ENCODE measurements at places on chromosomes 4 and X. TPM values are rescaled to one million over a fixed set of nuclear protein-coding genes. Genes with fewer than 3 reads are reported as not detected.

DNA sequence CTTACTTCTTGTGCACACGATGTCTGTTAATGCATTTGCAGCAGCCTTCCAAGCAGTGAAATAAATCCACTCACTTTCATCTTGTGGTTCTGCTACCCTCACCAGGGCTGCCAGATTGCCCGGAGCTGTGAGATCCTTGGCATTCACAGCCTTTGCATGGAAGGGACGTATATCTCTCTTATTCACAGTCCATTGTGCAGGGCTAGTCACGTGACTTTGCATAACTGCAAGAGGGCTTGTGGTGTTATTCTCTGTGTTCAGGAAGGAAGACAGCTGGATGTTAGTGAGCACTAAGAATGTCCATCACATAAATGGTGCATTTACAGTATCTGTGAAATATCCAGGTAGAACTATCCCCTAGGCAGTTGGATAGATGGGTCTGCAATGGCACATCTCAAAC lies 96.5 kb upstream of the BEND4 start:
- no peak for DNase-seq

DNA sequence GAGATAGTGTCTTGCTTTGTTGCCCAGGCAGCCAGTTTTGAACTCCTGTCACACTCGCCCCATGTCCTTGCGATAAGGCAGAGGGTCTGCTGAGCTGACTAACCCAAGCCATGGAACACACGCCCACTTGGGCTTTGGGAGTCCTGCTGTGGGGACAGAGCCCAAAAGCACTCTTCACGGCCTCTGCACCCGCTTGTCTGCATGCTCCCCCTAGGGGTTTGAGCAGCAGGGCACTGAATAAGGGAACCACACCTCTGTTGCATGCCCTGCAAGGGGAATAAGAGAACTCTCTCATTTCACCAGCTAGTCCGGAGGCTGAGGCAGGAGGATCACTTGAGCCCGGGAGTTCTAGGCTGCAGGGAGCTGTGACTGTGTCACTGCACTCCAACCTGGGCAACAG lies 166.0 kb downstream of the STAG2 start:
- no peak for DNase-seq

- DNase-seq, result peak; percentile 70
Observed at GRCh38 chrX:68647156-68647957, at the start of gene STARD8. Gene STARD8 (plus strand): TSS chrX:68647666. CDS start chrX:68647883, 217 bp downstream.

- no peak for DNase-seq
Observed at GRCh38 chrX:23235051-23235450, 99.6 kb upstream of the PTCHD1 start.

ASB5 gene
- total RNA-seq, result 619 TPM

PARM1 gene
- 2.0 TPM for total RNA-seq

THAP9 gene
- 1.8 TPM for total RNA-seq

DNA sequence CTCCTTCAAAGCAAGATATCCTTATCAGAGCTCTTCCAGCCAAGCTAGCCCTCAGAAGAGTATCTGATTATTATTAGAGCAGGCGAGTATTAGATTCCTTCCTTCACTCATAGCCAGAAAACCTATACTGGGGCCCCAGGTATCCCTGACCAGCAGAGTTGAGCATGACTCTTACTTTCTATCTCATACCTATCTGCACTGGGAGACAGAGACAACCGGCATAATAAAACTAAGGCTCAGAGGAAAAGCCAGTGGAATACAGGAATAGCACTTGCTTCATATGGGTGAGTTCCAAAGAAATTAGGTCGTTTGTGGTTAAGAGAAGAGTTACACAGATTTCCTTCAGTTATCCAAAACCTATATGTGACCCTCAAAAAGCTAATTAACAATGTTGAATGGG lies 41.8 kb upstream of the COX7B2 start:
- DNase-seq, result no peak

- DNase-seq, result no peak
Observed at GRCh38 chr4:38055566-38055965, 95.4 kb downstream of the PTTG2 start.

DNA sequence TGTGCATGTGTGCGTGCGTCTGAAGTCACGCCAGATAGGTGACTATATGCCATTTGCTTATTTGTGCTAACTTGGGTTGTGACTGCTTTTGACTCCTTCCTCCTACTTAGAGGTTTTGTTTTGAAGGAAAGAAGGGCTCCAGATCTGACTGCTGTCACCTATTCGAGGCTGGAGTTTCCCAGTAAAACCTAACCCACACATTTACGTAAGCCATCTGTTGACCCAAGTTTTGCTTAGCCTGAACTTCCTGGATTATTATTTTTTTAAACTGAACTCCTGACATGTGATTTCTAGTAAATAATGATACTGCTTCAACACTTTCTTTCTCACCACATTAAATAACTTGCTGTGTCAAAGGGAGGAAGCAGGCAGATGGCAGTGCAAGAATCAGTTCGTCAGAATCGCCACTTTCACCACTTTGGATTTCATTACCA lies 41.5 kb downstream of the DTHD1 start:
- no peak for DNase-seq

- no peak for DNase-seq
Observed at GRCh38 chrX:9578083-9578779, 113.4 kb downstream of the TBL1X start.

GRCh38 chrX:15056044-15056443 lies 182.8 kb downstream of the MOSPD2 start:
- no peak for DNase-seq

CYLC1 gene
- total RNA-seq, result not detected
